ENCODE measurements at places on chromosomes 11 and 22.

GRCh38 chr11:111347002-111347722 is 31.9 kb downstream of the POU2AF1 start:
- DNase-seq = no peak

DNA sequence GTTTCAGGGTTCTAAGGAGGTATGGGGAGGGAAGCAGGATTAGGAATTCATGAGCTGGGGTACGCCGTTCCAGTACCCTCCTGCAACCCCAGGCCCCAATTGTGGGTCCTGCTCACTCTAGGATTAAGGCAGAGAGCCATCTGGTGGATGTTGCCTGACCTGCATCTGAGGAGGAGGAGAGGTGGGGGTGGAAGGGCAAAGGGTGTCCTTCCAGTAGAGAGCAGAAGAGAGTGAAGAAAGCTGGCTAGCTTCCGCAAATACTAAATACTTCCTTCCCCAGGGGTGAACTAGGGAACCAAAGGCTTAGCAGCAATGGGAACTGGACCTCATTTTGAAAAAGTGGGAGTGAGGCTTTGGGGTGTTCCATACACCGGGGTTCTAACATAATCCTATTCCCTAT is 10.6 kb downstream of the LRRC51 start:
- DNase-seq = peak; percentile 83

GRCh38 chr22:36399472-36399778 is 11.7 kb upstream of the MYH9 start:
- no peak for DNase-seq

DNA sequence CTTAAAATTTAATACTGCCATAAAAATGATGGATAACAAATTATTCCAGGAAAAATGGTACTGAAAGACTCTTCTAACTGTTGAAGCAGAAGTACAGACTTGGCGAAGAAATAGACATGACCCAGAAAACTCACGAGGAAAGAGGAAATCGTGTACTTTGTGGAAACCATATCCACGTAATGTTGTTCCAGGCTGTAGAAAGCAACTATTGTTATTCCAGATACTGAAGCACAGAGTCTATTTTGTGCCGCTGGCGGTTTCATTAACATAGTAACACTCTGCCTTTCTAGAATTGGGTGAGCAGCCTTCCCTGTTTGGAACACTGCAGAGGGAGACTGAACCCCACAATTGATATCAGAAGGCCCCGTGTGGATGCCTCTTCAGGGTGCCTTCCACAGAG is 310.6 kb downstream of the TBC1D22A start:
- no peak for DNase-seq

DNA sequence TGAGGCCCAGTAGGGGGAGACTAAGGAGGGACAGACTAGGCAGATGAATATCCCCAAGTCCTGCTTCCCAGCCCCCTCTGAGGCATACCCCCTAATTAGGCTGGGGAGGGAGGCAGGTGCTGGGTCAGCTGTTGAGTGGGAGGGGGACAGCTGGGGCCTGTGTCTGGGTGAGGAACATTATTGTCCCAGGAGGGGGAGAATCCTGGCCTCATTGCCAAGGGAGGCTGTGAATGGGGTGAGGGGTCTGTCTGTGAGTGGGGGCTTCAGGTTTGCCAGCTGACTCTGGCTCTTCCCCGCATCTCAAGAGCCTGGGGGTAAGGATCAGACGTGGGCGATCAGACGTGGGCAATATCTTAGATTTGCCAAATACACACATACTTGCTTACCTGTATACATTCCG is 2.1 kb downstream of the INPPL1 start:
- no peak for DNase-seq

GRCh38 chr11:15663777-15664218 is 549.1 kb downstream of the INSC start:
- DNase-seq = no peak

Measured in OCI-LY7 (cell line).